ENCODE measurements at places on chromosomes 16 and 17. TPM values are rescaled to one million over a fixed set of nuclear protein-coding genes. Genes with fewer than 3 reads are reported as not detected.

CHST4 gene
- total RNA-seq, result not detected

FBXO39 gene
- 0.69 TPM for total RNA-seq

KAT2A gene
- 45.1 TPM for total RNA-seq

PRKCB gene
- total RNA-seq, result 123 TPM

PTX4 gene
- total RNA-seq, result not detected

GPT2 gene
- total RNA-seq, result 6.3 TPM

KRTAP9-8 gene
- total RNA-seq, result not detected

KRTAP9-2 gene
- not detected for total RNA-seq

ASGR1 gene
- total RNA-seq, result 1.5 TPM

NUPR1 gene
- total RNA-seq, result 0.20 TPM

NDUFB10 gene
- 108 TPM for total RNA-seq

INCA1 gene
- 0.42 TPM for total RNA-seq

OTOP2 gene
- total RNA-seq, result not detected

PNMT gene
- not detected for total RNA-seq

PLA2G10 gene
- not detected for total RNA-seq

OTOA gene
- total RNA-seq, result 0.17 TPM

STX1B gene
- total RNA-seq, result 3.5 TPM

SMG6 gene
- total RNA-seq, result 58.3 TPM

OSGIN1 gene
- 0.85 TPM for total RNA-seq

DNAI2 gene
- total RNA-seq, result 1.6 TPM

ASB16 gene
- total RNA-seq, result 0.51 TPM

PRSS36 gene
- total RNA-seq, result 1.1 TPM

RNF222 gene
- 0.30 TPM for total RNA-seq
